Hippocampal formation (tissue), 2 donors: ENCODE measurements at places on chromosomes 3 and 15.

DNA sequence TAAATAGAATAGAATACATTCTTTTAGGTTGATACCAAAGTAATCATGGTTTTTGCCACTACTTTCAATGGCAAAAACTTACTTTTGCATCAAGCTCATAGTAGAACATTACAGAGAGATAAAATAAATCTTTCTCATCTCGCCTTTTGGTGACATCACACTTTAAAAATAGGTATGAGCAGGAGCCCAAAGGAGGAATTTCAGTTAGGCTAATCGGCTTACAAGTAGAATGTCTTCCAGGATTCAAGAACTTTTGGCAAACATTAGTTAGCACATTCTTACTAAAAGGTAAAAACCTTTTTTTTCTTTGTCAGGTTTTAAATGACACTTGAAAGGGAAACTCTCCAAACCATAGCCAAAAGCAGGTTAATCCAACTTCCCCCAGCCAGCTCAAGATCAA, 59.7 kb upstream of the CMSS1 start:
- DNase-seq: no peak

GRCh38 chr3:186643493-186643892, 3.3 kb downstream of the FETUB start:
- no peak for DNase-seq

- DNase-seq: no peak
These were observed 25.2 kb downstream of the GASK1A start for GRCh38 chr3:43004282-43004681.

DNA sequence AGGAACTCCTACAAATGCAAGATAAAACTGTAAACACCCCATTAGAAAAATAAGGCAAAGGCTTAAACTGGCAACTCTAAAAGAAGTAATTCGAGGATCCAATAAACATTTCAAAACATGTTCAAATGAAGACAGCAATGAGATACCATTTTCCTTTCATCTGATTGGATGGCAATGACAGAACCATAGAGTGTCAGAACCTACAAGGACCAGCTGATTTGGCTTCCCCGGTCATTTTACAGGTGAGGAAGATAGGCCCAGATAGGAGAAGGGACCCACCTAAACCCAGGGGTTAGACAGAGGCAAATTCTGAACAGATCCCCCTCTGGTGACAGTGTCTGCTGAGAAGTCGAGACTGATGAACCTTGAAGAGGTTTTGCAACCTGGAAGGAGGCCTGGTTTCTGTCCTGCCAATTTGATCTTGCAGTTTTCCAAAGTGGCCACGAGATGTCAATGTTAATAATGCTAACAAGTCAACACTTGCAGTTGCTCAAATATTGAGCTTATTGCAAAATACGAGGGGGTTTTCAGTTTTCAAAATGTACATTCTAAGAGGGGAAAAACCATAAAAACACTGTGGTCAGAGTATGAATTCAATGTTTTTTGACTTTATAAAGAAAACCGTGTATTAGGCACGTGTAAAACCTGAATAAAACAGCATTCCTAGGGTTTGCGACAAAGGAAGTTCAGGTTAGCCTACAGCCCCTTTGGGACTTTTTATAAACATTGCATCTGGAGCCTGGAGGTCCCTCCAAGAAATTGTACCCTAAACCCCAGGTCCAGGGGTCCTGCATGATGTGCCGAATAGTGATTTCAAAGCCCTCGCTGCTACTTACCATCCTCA, 21.5 kb downstream of the CFAP161 start:
- DNase-seq: no peak

- DNase-seq: no peak
These were observed 31.6 kb upstream of the RAP2B start for GRCh38 chr3:153130312-153130977.

GRCh38 chr15:85761635-85762034, 33.1 kb downstream of the KLHL25 start:
- DNase-seq: no peak

DNA sequence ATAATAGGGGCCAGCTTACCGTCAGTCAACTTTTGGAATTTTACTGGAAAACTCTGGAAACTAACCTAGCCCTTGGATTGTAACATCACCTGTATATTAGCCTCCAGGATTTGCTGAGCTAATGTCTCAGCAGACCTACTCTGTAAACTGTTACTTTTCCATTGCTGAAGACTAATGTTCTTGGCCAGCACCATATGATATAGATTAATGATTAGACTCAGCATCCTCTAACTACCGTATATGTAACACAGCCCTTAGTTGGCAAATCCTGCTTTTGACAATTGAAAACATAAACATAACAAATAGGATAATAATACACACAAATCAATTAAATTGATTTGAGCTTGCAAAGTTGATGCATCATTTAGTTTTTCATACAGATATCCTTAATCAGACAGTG, 26.6 kb upstream of the GBE1 start:
- DNase-seq: no peak

GRCh38 chr15:96274698-96275097, 55.8 kb upstream of the NR2F2 start:
- no peak for DNase-seq

- DNase-seq: no peak
These were observed 9.3 kb downstream of the GNAI2 start for GRCh38 chr3:50245251-50245745.

DNA sequence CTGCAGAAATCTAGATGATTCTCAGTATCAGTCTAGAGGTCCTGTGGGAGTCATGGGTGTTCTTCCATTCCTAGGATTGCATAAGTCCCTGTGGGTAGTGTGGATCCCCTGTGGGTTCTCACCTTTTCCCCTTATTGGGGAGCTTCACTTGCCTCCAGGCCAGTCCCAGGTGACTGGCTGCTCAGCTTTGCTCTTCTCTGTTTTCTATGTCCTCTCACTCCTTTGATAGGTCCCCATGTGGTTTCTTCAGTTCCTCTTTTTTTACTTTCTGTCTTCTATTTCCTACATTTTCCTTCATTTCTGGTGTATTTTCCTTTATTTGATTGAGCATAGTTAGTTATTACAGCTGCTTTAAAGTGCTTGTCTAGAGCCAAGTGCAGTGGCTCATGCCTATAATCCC, 10.9 kb downstream of the TEX55 start:
- no peak for DNase-seq

- no peak for DNase-seq
These were observed 30.9 kb downstream of the UBE3A start for GRCh38 chr15:25407950-25408349.

GRCh38 chr15:101698314-101698713, 26.0 kb downstream of the TARS3 start:
- DNase-seq: no peak

DNA sequence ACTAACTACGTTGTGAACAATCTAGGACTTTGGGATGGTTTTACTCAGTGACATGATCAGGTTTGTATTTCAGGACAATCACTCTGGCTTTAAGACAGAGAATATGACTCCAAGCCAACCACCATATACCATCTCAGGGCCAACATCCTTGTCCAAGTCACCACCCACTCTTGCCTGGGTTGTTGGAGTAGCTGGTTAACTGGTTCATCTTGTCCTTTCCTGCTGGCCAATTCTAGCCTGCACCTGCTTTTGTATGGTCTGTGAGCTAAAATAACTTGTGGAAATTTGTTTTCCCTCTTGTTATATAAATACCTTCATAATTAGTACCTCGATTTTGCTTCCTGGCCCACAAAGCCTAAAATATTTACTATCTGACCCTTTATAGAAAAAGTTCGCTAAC, 306.8 kb upstream of the STT3B start:
- no peak for DNase-seq

DNA sequence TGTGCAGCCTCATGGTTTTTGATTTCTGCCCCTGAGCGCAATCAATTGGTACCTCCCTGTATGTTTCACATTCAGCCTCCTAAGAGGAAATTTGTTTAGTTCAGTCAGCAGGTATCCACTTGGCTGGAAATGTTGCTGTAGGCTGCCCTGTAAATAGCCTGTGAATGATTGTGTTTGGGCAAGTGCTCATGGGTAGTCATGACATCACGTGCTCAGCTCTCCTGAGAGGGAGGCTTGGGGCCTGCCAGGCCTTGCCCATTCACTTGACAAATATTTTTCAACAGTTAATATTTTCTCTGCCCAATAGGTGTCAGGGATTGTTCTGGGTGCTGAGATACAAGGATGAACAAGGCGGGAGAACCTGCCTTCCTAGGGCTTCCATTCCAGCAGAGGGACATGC, 13.3 kb downstream of the HRH1 start:
- DNase-seq: no peak

- DNase-seq: peak; percentile 31
These were observed 51.6 kb downstream of the ABHD2 start for GRCh38 chr15:89139613-89140499.

DNA sequence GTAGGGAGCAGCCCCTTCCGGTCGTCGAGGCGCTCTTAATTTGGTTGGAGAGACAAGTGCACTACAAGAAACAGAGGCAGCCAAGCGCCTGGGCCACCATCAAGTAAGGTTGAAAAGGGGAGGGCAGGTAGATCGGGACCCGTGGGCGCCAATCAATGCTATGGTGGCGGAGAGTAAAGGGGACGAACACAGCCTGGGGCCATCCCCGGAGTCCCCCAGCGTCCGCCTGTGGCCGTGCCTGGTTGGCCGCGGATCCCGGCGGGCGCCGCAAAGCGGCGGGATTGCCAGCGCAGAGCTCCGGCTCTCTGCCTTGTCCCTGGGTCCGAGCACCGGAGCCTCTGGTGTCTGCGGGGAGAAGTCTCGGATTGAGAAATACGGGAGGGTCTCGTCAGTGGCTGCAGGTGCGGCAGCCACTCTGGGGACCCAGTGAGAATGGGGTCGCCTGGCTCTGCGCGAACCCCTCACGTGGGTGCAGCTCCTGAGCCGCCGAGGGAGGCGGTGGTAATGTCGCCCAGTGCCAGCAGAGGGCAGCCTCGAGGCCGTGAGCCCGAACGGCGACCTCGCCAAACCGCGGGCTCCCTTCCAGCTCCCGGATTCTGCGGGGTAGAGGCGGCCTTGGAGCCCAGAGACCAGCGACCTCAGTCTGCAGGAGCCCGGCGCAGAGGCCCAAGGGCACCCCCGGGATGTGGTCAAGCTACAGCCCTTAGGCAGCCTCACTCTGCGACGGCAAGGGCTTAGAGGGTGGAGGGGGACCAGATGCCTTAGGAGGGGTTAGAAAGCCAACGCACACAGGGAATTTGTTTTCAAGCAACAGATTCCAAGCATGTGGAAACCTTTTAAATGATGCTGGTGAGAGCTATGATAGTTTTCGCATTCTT, 10.8 kb downstream of the FOXL2 start:
- peak; percentile 14 for DNase-seq

- DNase-seq: peak; percentile 61
These were observed 168.8 kb upstream of the TLE3 start for GRCh38 chr15:70266412-70267121.

- no peak for DNase-seq
These were observed 37.7 kb upstream of the GNB5 start for GRCh38 chr15:52228921-52229320.

DNA sequence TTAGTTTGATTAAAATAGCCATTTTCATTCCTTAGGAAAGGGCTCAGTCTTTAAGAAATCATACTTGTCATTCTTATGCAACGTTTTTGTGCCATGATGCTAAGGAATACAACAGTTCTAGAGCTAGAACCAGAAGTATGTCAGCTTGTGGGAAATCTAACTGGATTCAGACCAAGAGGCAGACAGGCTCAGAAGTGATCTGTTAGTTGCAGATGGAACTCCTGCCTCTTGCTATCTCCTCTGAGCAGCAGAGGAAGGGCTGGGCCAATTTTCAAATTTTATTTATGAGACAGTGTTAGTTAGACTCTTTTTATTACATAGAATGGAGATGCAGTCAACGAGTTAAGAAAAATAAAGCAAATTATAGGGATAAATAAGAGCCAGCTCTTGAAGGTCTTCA, 48.5 kb upstream of the RYR3 start:
- DNase-seq: no peak

DNA sequence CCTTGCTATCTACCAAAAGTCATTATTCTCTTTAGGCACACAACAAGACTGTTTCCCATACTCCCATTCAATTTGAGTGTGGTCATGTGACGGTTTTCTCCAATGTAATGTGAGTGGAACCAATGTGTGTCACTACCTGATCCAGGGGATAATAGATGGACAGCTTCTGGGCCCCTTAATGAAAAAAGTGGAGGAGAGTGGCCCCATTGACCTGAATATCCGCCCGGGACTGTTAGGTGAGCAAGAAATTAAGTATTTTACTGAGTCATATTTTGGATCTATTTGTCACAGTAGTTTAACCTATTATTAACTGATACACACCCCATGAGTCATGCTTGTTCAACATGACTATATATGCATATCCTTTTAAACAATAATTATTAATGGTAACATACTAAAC, 15.1 kb upstream of the ARID3B start:
- DNase-seq: no peak

DNA sequence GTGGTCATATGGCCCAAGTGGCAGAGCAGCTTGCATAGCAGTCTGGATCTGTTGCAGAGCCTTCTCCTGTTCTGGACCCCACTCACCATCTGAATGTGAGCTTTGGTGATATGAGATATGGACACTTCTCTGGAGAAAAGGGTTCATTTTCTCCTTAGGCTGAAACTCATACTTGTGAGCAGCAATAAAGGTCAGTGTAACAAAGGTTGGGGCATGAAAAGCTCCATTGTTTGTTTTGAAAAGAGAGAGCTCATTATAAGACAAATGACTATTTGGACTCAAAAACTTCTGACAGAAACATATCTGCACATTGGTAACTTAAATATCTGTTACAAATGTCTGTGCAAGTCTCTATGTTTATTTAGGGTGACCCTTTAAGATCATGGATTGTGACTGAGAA, 517.3 kb downstream of the MFSD1 start:
- DNase-seq: no peak

DNA sequence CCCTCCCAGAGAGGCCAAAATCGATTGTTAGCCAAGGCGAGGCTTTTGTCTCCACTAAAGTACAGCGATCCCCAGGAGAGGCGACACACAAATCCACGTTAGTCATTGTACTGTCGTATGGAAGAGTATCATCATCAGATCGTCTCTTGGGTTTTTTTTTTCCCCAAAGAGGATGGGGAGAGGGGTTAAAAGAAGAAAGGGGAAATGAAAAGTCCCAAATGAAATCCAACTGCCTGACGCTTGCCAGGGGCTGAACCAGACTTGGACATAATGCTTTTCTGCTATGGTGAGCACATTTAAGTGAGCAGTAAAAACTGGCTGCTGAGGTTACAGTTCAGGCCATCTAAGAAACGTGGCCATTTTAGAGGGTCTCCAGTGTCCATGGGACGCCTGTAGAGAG, 37.9 kb upstream of the CTSH start:
- no peak for DNase-seq

DNA sequence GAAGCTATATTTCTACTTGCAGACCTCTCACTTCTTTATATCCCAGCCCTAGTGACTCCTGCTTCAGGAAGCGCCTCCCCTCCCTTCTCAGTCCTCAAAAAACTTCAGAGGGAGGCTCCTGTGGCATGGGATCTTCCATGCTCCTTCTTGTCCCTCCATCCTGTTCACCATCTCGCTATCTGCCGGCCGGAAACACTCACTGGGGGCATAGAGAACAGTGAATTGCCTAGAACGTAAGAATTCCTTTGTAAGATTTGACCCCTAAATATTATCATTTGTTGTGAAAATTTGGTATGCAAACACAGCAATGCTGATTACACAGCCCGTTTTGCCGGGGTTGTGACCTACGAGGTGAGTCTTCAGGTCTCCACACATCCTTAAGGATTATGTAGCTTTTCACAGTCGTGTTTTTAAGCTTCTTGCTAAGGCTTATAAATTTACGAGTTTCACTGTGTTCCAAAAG, 218.7 kb upstream of the ATP10A start:
- no peak for DNase-seq

- DNase-seq: no peak
These were observed 58.5 kb downstream of the CCNL1 start for GRCh38 chr3:157101486-157101885.

GRCh38 chr3:54122324-54123002, at the start of gene CACNA2D3:
TSS of gene CACNA2D3 (plus strand) at chr3:54122552.
- DNase-seq: no peak

GRCh38 chr3:137770835-137771399, 6.8 kb downstream of the SOX14 start:
- DNase-seq: no peak
